HS-27A (cell line): ENCODE measurements at places on chromosomes 1 and 21.

GRCh38 chr1:2501041-2501819, 25.1 kb downstream of the PLCH2 start:
- DNase-seq: no peak

DNA sequence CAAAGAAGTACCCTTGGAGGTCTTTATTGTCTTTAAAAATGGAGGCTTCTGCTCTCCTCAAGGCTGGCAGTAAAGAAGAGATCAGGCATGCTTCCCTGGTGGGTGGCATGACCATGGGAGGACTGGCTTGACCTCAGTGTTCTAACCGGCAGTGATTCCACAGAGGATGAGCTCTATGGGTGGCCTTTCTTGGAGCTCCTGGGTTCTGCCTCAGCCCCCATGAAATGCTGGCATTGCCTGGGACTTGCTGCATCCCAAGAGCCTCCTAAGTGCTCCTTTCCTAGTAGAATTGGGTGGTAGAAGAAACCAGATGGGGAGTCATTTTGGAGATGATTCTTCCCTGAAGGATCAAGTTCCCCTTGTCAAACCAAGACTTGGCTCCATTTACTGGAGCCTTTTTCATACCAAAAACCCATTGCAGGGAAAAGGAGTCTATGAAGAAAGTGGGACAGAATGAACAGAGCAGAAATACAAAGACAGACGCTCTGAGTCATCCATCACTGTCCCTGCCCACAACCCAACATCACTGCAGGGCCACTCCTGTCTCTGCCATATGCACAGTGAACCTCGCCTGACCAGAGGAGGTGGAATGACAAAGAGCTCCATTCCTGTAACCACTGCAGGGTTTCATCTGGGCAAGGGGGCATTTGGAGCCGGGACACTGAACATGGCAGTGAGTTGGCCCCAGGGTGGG, 42.4 kb downstream of the RIMS3 start:
- DNase-seq: no peak

DNA sequence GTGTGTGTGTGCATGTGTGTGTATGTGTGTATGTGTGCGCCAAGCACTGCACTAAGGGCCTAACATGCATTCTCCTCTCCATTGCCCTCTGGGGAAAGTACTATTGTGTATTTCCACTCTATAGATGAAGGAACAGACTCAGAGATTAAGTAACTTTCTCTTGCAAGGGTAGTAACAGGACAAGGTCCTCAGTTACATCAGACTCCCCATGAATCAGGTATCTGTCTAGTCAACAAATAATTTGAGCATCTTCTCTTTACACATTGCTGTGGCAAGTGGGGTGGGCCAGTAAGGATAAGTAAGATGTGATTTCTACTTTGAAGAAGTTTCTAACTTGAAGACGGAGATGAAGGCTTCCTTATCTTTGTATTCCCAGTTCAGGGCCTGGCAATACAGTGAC, 5.0 kb upstream of the HTR1D start:
- DNase-seq: no peak

GRCh38 chr1:110475362-110476027, 24.5 kb downstream of the PROK1 start:
- no peak for DNase-seq

- no peak for DNase-seq
Measured at GRCh38 chr1:227317011-227317451, 1.3 kb downstream of the CDC42BPA start.

DNA sequence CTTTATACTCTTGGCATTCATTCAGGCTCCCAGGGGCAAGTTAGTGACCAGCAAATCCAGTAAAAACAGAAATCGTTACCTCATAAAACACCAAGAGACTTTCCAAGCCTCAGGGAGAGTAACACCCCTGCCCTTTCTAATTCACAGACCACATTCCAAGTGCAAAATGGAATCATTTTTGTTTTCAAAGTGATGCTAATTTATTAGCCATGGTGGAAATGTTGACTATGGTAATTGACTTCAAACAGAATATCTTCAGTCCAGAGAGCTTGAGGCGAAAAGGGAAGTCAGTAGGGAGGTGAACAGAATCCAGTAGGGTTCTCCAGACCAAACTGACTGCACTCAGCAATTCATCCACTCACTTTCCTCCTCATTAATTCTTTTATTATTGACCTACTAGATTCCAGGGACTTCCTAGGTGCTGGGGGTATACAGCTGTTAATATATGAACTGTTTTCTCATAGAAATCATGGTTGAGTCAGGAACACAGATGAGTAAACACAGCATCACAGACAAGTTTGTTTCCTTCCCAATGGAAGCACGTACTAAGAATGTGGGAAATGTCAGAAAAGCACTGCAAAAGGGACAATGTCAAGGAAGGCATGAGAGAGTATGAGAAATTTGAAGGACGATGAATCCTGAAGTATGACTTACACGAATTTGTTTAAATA, 388.5 kb upstream of the C1orf87 start:
- no peak for DNase-seq

DNA sequence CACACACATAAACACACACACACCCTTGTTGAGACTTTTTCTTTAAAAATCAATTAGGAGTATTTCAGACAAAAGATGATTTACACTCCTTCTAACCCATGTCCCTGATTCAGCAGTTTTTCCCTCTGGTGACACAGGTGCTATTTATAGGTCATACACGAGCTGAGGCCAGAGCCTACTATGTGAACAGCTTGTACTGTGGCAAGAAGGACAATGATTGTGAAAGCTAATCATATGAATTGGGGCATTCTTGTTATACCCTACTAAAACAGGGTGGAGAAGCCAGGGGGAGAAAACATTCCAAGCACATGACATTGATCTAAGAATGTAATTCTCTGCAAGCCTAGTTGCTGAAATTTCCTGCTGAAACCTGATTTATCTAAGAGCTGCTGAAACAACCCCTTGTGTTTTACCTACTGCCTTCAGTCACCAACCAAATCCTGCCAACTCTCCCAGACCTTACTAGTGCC, 60.3 kb downstream of the XCL1 start:
- peak; percentile 41 for DNase-seq

GRCh38 chr21:40143822-40144525, 276.7 kb downstream of the PCP4 start:
- no peak for DNase-seq

DNA sequence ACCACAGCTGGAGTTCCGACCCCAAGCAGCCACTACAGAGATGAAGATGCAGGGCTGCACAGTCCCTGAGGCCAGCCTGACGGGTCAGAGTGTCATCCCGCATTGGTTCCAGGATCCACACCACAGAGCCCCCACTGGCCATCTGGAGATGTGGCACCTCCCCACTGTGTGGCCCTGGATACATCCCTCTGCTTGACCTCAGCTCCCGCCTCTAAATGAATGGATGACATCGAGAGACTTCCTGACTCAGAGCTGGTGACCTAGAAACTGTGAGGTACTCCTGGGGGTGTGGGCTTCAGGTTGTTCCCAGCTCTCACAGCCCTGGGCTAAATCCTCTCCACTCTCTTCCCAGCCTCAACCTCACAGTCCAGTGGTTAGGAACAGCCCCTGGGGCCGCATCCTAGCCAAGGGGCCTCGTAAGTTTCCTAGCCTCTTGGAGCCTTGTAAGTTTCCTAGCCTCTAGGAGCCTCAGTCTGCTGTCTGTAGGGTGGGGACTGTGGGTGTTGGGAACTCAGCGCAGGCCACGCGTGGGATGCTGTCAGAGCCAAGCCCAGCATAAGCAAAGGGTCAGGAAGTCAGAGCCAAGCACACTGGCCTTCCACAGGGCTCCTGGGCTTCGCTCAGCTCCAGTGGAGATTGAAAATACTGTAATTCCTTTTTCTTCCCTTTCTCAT, 87.5 kb upstream of the RUNX3 start:
- DNase-seq: no peak

DNA sequence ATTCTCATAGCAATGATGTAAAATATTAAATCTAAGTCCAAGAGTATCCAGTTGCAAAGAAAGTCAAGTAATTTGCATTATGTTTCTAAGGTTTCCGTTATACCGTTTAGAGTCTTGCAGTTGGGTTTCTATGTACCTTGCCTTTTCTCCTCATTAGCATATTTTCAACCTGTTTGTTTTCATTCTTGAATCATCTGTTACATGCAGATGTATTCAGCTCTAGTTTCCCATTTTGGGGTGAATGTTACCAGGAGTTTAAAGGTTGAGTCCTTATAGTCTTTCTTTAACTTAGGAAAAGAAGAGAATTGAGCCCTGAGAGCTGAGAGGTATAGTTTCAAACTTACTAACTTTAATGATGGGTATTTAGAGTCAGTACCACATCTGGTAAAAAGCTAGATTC, 139.9 kb downstream of the NFIA start:
- DNase-seq: no peak

DNA sequence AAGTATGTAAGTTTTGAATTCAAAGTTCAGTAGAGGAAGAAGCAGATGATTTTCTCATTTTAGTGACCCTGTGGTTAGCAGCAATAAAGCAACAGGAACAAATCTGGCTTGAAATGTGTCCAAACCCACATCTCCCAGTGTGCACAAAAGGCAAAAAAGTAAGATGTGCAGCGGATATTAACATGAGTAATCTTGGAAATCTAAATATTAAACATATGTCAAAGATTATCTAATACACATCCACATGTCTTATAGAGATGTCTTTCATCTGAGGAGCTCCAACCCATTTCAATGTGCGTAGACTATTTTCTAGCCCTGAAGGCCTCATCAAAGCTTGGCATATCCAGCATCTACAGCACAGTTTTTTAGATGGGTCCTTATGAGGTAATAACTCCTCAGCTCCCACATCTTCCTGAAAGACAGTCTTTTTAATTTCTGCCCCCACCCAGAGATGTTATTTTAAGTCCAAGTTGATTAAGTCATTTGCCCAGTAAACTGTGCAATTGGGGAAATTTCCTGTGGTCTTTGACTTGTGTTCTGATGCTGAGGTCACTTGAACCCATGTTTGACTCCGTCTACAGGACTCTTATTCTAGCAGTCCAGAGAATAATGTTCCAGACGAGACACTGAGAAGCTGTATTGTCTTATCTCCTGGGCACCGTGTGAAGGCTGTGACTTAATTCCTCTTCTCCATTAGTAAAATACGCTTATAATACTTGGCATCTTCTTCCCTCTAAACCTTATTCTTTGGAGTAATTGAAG, 73.7 kb downstream of the LMO4 start:
- DNase-seq: no peak

DNA sequence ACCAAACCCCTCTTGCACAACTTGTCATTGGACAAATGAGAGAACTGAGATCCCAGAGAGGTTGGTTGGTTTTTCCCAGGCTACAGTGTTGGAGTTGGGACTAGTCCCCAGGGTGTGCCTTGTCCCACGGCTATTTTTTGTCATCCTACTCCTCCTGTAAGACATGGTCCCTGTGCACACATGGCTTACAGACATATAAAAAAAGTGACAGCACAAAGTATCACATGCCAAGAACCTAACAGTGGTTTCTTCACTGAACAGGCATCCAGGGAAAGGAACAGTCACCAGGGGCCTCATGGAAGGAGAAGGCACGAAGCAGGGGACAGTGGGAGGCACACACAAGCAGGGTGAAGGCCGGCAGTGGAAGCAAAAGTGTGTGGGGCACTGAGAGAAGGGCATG, 36.5 kb downstream of the SERBP1 start:
- DNase-seq: no peak

DNA sequence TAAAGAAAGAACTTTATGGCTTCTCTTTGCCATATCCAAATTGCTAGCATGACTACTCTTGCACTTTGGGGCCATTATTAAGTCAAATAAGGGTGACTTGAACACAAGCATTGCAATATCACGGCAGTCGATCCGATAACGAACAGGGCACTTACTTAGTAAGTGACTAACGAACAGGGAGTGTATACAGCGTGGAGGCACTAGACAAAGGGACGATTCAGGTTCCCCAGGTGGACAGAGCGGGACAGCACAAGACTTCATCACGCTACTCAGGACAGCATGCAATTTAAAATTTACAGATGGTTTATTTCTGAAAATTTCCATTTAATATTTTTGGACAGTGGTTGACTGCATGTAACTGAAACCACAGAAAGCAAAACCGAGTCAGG, 5.4 kb upstream of the PITHD1 start:
- DNase-seq: no peak
